ENCODE measurements at places on chromosomes 2 and 18.

DNA sequence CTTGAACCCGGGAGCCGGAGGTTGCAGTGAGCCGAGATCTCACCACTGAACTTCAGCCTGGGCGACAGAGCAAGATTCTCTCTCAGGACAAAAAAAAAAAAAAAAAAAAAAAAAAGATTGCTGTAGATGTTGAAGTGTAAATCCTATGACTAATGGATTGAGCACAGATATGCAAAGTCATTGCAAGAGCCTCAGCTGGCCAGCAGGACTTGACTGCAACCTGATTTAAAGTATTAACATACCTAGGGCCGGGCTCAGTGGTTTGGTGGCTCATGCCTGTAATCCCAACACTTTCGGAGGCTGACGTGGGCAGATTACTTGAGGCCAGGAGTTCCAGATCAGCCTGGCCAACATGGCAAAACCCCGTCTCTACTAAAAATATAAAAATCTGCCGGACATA is 103.4 kb upstream of the MSH2 start:
- no peak for DNase-seq

DNA sequence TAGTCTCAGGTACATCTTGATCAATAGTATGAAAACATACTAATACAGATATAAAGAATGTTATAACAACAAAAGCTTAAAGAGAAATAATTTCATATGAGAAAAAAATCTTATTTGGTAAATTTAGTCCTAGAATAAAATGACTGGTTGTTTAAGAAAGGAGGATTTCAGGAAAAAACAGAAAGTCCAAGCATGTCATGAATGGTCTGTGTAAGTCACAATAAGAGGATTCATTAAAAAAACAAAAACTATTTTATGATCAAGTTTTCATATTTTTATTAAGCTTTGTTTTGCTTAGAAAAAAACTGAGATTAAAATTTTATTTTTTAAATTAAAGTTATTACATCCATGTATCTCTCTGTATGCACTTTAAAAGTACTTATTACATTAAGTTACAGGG is 353.9 kb upstream of the SPHKAP start:
- no peak for DNase-seq

DNA sequence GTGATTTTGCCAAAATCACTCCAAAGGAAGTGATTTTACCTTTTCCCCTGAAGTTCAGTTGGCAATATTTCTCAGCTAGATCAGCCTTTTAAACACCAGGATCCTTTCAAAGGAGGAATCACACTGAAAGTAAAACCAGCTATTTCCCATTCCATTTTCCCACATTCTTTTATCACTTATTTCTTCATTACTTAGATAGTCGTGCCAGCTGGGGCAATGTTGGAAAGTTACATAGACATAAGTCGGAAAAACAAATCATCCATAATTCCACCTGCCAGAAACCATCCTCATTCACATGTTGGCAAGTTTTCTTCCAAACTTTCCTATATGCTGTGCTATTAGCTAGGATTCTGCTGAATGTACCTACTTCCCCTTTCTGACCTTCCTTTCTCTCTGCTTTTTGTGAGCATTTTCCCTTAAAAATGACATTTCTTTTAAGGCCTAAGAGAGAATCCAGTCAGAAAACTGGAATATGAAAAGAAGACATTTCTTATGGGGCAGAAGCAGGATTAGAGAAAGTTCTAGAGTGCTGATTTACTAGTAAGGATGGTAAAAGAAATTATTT is 170.0 kb upstream of the STK17B start:
- DNase-seq, result no peak

- DNase-seq, result no peak
These were observed 360.6 kb downstream of the ZNF521 start for GRCh38 chr18:24991141-24992060.

- DNase-seq, result no peak
These were observed 71.4 kb downstream of the GALR1 start for GRCh38 chr18:77320971-77321559.

DNA sequence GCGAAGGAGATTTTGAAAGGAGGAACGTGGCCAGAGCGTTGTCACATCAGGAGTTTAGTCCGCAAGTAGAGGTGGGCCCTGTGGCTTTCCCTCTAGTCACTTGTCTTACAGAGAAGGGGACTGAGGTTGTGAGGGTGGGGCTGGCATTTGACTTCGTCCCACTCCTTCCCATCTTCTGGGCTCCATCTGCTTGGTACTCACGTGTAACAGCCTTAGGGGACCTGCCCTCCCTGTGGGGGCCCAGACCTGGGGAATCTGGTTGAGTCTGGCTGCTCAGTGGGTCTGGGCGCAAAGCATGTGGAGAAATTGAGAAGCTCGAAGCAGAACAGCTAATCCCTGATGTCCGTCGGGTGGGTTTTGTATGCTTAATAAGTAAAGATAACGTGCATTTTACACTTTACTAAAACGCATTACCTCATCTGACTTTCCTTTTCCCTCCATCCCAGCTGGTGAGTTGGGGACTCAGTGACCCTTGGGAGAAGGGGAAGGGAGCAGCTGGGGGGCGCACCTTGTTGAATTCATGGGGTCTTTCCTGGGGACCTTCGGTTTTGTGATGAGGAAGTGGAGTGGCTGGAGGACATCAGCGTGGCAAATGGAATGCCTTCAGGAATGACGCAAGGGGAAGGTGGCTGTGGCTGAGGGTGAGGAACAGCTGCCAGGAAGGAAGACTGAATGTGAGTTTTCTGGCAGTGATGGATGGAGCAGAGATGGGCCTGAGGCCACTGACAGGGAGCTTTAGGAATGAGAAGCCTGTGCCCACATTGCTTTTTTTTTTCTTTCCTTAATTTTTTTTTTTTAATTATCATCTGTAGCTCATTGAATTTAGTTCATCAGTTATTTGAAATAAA is 44.8 kb downstream of the ASAP2 start:
- DNase-seq, result no peak

GRCh38 chr2:154343282-154343681 is 355.2 kb upstream of the KCNJ3 start:
- DNase-seq, result no peak

- DNase-seq, result no peak
These were observed 96.6 kb downstream of the BIRC6 start for GRCh38 chr2:32453242-32454062.
